ENCODE measurements at places on chromosomes 5 and 9.

- DNase-seq = peak; percentile 35
- H3K27ac ChIP-seq = no peak overlapping the region
- H3K36me3 ChIP-seq = no peaks in the 10 kb centered on the region
- H3K27me3 ChIP-seq = no peaks in the 10 kb centered on the region
These were observed 1342.1 kb upstream of the C9orf72 start for GRCh38 chr9:28915202-28915930.

DNA sequence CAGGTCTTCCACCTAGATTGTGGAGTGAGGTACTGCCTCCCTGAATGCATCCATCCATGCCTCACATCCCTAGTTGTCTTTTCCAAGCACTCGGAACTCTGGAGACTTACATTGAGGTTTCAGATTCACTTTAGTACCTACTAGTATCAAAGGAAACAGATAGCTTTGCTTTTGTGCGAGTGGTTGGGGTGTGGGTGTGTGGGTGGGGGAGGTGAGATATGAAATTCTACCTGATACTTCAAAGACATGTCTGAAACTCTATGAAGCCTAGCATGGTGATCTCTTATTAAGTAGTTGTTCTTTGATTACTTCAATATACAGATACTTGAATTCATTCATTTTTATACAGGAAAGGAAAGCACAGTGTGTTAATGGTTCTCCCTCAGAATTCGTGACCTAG, 64.4 kb downstream of the MCCC2 start:
- no peaks in the 10 kb centered on the region for H3K27me3 ChIP-seq
- no peak for DNase-seq
- peaks cover 9% of the 10 kb centered on the region for H3K36me3 ChIP-seq
- H3K4me1 ChIP-seq = no peaks in the 10 kb centered on the region
- no peak overlapping the region for H3K27ac ChIP-seq
- no peak overlapping the region for H3K4me3 ChIP-seq

DNA sequence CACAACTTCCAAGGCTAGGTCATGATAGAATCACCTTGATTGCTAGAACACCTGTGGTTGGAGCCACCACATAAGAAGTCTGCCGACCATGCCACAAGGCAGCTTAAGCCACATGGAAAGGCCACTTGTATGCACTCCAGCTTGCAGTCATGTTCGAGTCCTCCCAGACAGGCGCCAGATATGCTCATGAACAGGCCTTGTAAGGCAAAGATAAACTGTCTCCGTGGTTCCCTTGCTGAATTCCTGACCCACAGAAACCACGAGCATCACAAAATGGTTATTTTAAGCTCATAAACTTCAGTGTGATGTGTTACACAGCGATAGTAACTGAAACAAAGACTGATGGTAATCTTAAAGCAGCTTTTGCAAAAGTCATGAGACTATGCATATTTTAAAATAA, 188.4 kb upstream of the DAPK1 start:
- H3K4me1 ChIP-seq = no peaks in the 10 kb centered on the region
- H3K27ac ChIP-seq = no peak overlapping the region
- DNase-seq = no peak
- H3K27me3 ChIP-seq = no peaks in the 10 kb centered on the region
- no peaks in the 10 kb centered on the region for H3K36me3 ChIP-seq
- H3K4me3 ChIP-seq = no peak overlapping the region

DNA sequence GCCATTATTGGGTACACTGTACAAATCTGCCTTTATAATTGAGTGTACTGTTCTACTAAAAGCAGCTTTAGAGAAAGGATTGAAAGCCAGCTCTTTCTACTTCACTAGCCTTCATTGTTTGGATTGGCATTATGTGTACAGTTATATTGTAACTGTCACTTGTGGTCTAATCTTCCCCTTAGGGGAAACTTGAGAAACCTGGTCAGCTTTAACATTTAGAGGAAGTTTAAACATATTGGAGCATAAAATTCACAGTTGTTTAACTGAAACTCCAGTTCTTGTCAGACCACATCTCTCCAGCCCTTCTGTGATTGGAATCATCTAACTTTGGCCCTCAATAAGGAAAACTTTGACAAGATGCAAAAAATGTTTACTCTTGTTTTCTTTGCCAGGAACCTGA, 24.6 kb downstream of the PIK3R1 start:
- no peak overlapping the region for H3K4me3 ChIP-seq
- H3K27me3 ChIP-seq = no peaks in the 10 kb centered on the region
- DNase-seq = no peak
- H3K36me3 ChIP-seq = no peaks in the 10 kb centered on the region

GRCh38 chr5:125004009-125004408, 257.6 kb upstream of the ZNF608 start:
- H3K36me3 ChIP-seq = no peaks in the 10 kb centered on the region
- H3K27me3 ChIP-seq = no peaks in the 10 kb centered on the region
- no peak overlapping the region for H3K27ac ChIP-seq
- no peak overlapping the region for H3K4me3 ChIP-seq

DNA sequence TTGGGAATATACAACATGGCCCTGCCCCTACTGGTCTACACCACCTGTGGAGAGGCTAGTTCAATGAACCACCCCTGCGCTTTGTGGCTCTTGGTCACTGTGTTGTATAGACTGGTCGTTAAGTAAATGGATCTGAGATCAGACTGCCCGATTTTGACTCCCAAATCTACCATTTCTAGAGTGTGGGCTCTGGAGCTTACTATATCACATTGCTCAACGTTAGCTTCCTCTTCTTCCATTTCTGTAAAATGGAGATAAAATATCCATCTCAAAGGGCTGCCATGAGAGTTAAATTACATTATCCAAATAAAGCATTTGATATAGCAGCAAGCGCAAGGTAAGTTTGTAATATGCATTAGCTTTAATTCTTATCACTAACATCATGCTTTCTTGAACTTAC, 52.7 kb upstream of the IFNK start:
- DNase-seq = no peak
- H3K27me3 ChIP-seq = no peaks in the 10 kb centered on the region
- H3K4me1 ChIP-seq = peaks cover 34% of the 10 kb centered on the region
- H3K36me3 ChIP-seq = peaks cover 18% of the 10 kb centered on the region
- no peak overlapping the region for H3K27ac ChIP-seq
